ENCODE measurements at places on chromosomes 5 and 9.

GRCh38 chr9:114274217-114274616, 48.7 kb upstream of the ORM1 start:
- no peak for DNase-seq

DNA sequence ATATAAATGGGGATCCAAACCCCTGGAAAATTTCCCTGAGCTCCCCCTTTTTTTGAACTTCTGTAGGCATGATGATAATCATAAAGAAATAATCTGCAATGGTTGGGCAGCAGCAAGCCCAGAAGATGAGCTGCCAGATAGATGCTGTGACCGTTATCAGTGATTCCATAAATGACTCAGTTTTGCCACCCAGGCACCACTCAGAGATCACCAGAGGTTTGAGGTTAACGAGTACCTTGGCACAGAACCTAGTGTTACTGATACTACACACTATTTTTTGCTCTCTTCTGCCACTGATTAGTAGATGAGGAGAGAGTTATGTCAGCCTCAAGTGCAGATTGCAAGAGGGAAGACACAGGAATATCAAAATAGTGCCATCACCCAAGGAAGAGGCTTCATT, 199.3 kb upstream of the PTGER4 start:
- DNase-seq = no peak

DNA sequence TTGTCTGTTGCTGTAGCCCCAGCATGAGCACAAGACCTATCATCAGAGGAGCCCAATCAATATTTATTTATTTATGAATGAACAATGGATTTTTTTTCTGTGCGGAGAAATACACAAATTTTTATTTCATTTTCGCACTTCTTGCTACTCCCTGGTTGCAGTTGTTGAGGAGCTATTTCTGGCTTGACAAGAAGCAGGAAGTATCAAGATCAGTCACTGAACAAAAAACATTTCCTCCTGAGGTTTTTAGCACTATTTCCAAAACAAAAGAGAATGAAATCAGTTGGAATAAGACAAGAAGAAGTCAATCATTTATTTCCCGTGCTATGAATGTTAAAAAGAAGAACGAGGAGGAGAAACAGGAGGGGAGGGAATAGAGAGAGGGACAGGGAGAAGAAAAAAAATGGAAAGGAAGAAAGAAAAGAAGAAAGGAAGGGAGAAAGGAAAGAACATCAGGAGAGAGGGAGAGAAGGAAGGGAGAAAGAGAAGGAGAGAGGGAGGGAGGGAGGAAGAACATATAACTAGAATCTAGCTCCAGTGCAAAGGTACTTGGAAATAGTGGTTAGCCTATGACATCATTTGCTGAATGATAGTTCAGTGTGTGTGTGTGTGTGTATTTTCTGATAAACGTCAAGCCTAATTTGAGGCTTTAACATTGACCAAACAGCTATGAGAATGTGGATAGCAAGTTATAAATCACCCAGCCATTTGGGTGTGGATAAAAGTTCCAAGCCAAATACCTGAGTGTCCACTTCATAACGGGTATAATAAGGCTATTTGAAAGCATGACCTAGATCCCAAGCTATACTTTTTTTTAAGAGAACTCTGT, 586.0 kb downstream of the EBF1 start:
- DNase-seq = no peak

- DNase-seq = no peak
Observed at GRCh38 chr5:69368458-69369339, 621 bp downstream of the AK6 start.

GRCh38 chr5:111853748-111854147, 96.8 kb upstream of the NREP start:
- no peak for DNase-seq

DNA sequence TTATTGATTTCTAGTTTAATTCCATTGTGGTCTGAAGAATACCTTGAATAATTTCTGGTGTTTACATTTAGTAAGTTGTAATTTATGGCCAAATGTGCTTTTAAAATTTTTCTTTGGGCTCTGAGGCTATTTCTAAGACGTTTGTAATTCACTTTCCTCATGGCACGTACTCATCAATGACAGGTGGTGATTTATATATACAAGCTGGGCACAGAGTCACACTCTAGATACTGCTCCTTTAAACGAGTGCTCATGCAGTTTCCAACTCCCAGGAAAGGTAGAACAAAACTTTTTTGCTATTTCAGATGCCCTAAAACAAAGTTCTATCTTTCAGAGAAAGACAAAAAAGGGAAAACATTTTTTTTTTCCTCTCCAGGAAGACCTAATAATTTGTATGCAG, 146.9 kb downstream of the AUH start:
- no peak for DNase-seq

- DNase-seq = no peak
Observed at GRCh38 chr5:102090770-102091169, 205.3 kb downstream of the SLCO4C1 start.

GRCh38 chr5:162888268-162888667, 549.1 kb upstream of the CCNG1 start:
- no peak for DNase-seq

GRCh38 chr9:76643399-76644117, 120.7 kb upstream of the PCA3 start:
- DNase-seq = no peak

Measured in left hindlimb (tissue), 1 donor.